ENCODE measurements at places on chromosomes 4 and X. TPM values are rescaled to one million over a fixed set of nuclear protein-coding genes. Genes with fewer than 3 reads are reported as not detected.

DNA sequence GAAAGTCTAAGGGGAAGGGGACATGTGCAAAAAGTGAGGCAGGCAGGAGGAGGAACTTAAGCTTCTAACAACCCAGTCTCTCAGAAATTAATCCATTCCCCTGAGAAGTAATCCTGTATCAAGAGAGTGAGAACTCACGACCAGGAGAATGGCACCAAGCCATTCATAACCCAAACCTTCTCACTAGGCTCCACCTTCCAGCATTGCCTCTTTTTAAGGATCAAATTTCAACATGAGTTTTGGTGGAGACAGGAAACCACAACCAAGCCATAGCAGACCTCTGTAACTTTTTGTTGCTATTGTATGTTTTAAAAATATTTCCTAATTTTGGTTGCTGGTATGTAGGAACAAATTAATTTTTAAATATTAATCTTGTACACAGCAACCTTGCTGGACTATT lies 32.8 kb downstream of the PASD1 start:
- DNase-seq = no peak

- DNase-seq = no peak
Measured at GRCh38 chr4:101348995-101349800, 1.9 kb upstream of the PPP3CA start.

The RASGEF1B gene
- 13.0 TPM for polyA plus RNA-seq

The ATP1B4 gene
- polyA plus RNA-seq = 0.09 TPM
